Spinal cord (tissue), 10 donors: ENCODE measurements at places on chromosomes 16 and 17. TPM values are rescaled to one million over a fixed set of nuclear protein-coding genes. Genes with fewer than 3 reads are reported as not detected.

GRCh38 chr17:47959825-47960655, 2.4 kb upstream of the PRR15L start:
- no peak overlapping the region for H3K4me3 ChIP-seq
- no peak overlapping the region for H3K27ac ChIP-seq
- H3K36me3 ChIP-seq: no peaks in the 10 kb centered on the region
- no peak for DNase-seq

DNA sequence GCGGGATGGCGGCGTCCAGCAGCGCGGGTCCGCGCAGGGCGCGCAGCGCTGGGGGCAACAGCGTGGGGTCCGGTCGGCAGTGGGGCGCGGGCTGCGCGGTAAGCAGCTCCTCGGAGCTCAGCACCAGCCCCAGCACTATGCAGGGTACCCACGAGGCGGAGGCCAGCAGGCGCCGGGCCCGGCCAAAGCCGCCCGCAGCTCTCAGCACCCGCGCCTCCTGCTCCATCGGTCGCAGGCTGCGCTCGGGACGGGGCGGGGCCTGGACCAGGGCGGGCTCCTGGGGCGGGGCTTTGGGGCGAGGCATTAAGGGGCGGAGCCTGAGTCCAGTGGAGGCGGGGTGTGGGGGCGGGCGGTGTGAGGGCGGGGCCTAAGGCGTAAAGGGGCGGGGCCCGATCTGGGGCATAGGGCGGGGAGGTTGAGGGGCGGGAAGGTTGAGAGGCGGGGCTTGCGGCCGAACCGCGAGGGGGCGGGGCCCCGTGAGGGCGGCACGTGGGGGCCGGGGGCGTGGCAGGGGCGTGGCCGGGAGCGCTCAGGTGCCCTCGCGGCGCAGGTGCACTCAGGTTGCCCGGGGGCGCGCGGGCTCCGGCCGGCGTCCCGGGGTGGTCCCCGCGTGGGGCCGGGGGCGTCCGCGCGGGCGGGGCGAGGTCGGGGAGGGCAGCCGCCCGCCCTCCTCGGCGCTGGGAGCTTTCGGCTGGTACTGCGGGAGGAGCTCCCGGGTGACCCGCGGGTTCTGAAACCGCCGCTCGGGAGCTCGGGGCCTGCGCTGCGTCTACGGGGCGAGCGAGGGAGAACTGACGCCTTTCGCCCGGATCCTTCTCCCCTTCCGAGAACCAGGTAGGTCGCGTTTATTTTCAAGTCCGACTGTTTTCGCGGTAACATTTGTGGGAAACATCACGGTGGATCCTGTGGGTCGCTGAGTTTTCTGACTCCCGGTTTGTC, 1.4 kb upstream of the SLC22A31 start:
- H3K4me1 ChIP-seq: peaks cover 8% of the 10 kb centered on the region
- H3K36me3 ChIP-seq: no peaks in the 10 kb centered on the region
- H3K27me3 ChIP-seq: peaks cover 46% of the 10 kb centered on the region
- no peak overlapping the region for H3K27ac ChIP-seq

DNA sequence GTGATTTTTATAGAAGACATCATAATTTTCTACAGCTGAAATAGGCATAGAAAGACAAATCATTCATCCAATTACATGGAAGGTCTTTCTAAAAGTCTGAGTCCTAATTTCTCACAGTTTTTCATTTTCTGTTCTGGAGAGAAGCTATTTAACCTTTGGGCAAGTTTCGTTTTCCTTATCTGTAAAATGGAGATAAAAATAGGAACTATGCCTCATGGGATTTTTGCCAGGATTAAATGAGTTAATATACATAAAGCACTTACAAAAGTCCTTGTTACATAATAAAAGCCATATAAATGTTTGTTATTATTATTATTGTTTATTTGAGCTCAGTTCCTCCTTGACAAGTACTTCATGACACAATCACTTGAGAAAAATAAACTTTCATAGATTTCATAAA, 121.4 kb downstream of the SKAP1 start:
- H3K36me3 ChIP-seq: no peaks in the 10 kb centered on the region
- DNase-seq: no peak
- no peaks in the 10 kb centered on the region for H3K4me1 ChIP-seq
- no peaks in the 10 kb centered on the region for H3K27me3 ChIP-seq

DNA sequence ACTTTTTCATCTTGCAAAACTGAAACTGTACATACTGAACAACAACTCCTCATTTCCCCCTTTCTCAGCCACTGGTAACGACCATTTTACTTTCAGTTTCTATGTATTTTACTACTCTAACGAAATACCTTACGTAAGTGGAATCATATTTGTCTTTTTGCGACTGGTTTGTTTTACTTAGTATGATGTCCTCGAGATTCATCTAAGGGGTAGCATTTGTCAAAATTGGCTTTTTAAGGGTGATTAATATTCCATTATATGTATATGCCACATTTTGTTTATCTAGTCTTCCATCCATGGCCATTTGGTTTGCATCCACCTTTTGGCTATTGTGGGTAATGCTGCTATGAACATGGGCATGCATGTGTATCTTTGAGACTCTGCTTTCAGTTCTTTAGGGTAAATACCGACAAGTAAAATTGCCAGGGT, 10.4 kb downstream of the KPNB1 start:
- no peaks in the 10 kb centered on the region for H3K27me3 ChIP-seq
- no peak for DNase-seq
- H3K27ac ChIP-seq: no peak overlapping the region
- H3K36me3 ChIP-seq: peaks cover 47% of the 10 kb centered on the region
- no peak overlapping the region for H3K4me3 ChIP-seq

- no peaks in the 10 kb centered on the region for H3K4me1 ChIP-seq
- no peak for DNase-seq
- peaks cover 34% of the 10 kb centered on the region for H3K36me3 ChIP-seq
- no peak overlapping the region for H3K27ac ChIP-seq
- no peaks in the 10 kb centered on the region for H3K27me3 ChIP-seq
These were observed 9.7 kb upstream of the SLC35B1 start for GRCh38 chr17:49717371-49717861.

Gene ZNF469
- 3.9 TPM for total RNA-seq

GRCh38 chr16:89290887-89291286, 73.4 kb downstream of the ZNF778 start:
- H3K4me3 ChIP-seq: no peak overlapping the region
- no peak for DNase-seq
- peaks cover 81% of the 10 kb centered on the region for H3K36me3 ChIP-seq
- H3K27me3 ChIP-seq: no peaks in the 10 kb centered on the region
- H3K27ac ChIP-seq: no peak overlapping the region

DNA sequence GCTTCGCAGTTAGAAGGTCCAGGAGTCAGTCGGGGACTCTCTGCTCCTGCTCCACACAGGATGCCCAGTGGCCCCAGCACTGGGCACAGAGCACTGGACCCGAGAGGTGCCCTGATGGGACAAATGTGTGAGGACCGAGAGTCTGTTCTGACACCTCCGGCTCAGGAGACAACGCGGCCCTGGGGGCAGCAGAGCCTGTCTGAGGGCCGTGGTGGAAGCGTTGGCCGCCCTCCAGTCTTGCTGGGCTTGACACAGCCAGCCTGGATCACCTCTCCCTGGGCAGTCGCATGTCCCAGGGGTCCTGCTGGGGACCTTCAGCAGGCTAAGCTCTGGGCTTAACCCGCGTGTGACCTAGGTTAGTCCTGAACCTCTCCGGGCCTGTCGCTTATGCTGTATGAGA, 23.1 kb downstream of the LGALS9 start:
- no peak for DNase-seq
- H3K4me1 ChIP-seq: peaks cover 17% of the 10 kb centered on the region
- H3K27me3 ChIP-seq: no peaks in the 10 kb centered on the region
- H3K36me3 ChIP-seq: no peaks in the 10 kb centered on the region
